ENCODE measurements at places on chromosomes 12 and 14.

DNA sequence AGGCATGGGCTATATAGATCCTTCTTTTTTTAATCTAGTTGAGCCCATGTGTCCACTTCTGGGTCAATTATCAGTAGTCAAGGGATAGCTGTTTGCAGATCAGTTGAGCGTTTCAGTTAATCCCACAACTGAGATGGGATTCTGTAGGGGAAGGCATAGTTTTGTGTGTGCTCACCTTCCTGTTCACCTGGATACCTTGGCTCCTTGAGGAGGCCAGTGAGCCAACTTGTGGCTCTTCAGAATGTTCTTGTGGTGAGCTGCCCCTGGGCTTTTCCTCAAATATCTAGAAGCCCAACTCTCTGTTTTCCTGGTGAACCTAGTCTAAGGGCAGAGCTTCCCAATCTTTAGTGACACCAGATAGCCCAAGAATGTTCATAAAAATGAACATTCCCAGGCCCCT is 302.9 kb upstream of the TBX3 start:
- DNase-seq: no peak

GRCh38 chr12:88360343-88360742 is 218.2 kb downstream of the TMTC3 start:
- DNase-seq: no peak

- DNase-seq: no peak
Observed at GRCh38 chr12:23525450-23526072, 423.9 kb downstream of the SOX5 start.

GRCh38 chr12:45355730-45356129 is 139.8 kb downstream of the ANO6 start:
- no peak for DNase-seq

GRCh38 chr12:10362325-10362724 is 27.5 kb downstream of the KLRK1 start:
- no peak for DNase-seq

DNA sequence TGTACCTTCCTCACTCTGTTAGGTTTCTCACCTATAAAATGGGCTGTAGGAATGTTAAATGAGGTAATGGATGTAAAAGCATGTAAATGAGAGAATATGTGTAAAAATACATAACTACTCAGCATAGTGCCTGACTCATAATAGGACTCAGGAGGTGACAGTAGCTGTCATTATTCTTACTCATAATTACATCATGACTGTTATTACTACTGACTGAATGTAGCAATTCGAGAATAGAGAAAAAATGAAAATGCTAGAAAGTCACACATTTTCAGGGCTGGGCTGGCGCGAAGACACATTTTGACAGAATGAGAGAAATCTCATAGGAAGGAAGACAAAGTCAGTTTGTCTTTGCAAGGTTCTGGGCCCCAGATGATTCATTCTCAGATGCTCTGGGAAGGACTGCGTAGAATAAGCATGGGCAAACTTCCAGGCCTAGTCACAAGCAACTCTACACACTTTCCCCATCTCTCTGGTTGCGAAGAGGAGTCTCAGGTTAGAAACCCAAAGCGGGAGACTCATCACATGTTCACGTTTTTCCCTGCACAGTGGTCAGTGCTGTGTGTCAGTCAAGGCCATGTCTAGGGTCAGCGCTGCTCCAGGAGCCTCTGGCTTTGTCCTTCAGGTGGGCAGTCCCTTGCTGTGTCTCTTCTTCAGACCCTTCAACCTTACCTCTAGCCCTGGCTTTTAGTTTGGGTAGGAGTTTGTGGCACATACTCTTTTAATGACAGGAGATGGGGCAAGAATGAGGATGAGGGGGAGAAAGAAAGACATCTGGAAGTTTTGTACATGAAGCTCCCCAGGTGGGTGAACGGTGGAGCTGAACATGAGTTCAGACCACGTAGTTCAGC is 8.4 kb downstream of the GPRC5A start:
- DNase-seq: no peak

DNA sequence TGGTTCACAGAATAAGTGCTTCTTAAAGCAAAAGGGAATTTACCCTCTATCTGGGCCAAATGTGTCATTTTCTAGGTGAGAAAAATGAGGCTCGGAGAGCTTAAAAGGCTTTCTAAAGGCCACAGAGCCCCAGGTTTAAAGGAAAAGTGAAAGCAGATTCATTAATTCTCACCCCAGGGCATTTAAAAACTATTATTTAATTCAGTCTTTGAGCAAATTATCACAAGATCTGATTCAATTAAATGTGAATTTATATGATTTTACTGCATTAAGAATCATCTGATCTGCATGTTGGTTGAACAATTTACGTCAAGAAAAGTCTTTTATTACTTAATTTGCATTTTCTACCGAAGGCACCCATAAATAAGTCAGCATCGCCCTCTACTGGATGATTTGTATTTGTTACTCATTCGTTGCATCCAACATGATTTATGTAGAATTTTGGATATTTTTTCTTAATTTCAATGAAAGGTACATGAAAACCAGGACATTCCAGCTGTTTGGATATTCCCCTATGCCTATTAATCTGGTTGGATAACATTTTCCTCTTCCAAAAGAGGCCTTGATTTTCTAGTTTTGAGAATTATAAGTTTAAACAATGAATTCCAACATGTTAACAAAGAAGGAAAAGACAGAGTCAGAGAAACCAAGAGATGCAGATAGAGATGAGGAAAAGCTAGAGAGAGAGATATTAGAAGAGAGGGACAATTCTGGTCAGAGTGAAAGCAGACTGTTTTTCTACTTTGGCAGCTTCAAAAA is 19.1 kb upstream of the DHRS7 start:
- DNase-seq: no peak

DNA sequence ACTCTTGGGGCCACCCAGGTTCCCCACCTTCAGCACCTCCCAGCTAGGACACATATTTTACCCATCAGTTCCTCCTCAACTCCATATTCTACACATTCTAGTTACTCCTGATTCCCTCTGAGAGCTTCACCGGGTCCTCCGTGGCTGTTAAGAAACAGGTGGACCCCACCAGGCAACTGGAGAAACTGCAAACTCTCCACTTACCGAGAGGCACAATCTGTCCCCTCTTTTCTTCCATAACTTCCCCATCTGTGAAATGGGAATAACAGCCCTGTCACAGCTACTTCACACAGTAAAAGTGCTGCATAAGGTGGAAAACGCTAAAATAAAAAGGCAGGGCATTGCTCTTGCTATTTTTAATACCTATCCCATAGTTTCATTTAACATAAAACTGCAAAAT is 1.5 kb downstream of the SLC7A8 start:
- DNase-seq: no peak

DNA sequence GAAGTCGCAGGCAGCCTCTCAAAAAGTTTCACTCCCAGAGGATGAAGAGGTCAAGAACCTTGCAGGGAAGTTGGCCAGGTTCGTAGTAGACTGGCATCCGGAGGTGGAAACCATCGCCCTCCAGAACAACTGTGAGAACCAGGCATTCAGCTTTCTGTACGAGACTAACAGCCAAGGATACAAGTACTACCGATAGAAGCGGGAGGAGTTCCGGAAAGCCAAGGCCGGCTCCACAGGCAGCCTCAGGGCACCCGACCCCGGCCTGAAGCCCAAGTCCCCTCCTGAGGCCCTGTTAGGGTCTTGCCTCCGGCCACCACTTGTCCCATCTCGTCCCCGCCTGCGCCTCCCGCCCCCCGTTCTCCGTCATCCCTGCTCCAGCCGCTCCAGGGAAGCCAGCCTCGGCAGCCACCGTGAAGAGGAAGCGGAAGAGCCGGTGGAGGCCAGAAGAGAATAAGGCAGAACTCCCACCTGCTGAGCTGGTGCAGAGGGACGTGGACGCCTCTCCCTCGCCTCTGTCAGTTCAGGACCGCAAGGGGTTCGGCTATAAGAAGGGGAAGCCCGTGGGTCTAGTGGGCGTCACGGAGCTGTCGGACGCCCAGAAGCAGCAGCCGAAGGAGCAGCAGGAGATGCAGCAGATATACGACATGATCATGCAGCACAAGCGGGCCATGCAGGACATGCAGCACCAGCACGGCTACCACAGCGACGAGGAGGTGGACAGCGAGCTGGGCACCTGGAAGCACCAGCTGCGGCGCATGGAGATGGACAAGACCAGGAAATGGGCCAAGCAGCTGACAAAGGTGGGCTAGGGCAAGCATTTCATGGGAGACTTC is 366.8 kb upstream of the ATXN7L3B start:
- no peak for DNase-seq

DNA sequence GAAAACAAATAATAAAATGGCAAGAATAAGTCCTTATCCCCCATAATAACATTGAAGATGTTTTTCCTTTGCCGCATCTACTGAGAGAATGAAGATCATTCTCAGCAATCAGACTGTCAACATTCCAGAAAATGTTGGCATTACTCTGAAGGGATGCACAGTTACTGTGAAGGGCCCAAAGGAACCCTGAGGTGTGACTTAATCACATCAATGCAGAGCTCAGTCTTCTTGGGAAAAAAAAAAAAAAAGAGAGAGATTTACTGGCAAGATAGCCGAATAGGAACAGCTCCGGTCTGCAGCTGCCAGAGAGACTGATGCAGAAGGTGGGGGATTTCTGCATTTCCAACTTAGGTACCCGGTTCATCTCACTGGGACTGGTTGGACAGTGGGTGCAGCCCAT is 41.3 kb upstream of the OR6J1 start:
- no peak for DNase-seq

GRCh38 chr12:117069101-117069797 is 30.0 kb downstream of the TESC start:
- DNase-seq: no peak

DNA sequence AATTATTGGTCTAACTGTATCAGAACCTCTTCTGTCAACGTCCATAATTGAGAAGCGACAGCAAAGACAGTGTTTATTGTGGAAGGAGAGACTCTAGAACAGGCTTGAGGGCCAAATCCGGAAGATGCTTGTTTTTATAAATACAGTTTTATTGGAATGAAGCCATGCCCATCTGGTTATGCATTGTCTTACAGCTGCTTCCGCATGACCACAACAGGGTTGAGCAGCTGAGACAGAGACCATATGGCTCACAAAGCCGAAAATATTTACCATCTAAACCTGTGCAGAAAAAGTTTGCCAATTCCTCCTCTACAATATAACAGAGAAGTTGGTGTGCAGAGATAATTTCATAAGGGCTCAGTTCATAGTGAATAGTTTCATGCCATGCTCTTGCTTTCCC is 24.5 kb downstream of the PRKAB1 start:
- no peak for DNase-seq

GRCh38 chr14:81990312-81990761 is 456.7 kb upstream of the SEL1L start:
- DNase-seq: no peak

DNA sequence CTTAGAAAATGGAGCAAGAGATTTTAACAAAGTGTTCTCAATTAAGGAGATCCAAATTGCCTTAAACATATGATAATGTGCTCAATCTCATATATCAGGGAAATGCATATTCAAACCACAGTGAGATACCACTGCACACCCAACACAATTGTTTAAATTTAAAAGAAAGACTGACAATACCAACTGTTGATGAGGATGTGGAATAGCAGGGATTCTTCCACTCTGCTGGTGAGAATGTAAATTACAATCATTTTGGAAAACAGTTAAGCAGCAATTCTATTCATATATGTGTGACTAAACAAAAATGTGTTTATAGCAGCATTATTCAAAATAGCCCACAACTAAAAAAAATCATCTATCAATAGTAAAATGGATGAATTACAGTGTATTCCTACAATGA is 144.2 kb downstream of the KICS2 start:
- DNase-seq: no peak

GRCh38 chr14:102927346-102927877 is 4.9 kb downstream of the AMN start:
- DNase-seq: no peak

DNA sequence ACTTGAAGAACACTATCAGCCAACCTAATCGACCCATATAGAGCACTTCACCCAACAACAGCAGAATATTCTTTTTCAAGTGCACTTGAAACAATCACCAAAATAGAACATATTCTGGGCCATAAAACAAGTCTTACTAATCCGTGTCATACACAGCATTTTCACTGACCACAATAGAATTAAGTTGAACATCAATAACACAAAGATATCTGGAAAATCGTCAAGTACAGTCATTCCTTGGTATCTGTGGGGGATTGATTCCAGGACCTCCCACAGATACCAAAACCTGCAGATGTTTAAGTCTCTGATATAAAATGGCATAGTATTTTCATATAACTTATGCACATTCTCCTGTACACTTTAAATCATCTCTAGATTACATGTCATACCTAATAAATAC is 295.7 kb downstream of the BCL11B start:
- DNase-seq: no peak

DNA sequence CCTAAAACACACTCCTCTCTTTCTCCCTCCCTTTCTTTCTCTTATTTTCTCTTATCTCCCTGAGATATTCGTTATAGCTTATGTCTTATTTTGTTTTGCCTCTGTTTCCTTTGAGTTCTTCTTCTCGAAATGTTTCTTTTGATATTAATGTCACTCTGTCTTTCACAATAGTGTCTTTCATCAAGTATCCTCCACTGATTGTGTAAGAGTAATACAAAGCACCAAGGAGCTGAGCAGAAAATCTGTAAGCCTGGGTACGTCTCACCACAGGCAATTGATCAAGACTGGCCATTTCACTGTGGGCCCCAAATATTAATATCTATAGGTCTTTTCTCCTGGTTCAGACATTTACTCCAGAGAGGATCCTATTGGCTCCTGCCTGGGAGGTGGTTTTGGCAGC is 4.8 kb upstream of the LYZ start:
- DNase-seq: no peak

DNA sequence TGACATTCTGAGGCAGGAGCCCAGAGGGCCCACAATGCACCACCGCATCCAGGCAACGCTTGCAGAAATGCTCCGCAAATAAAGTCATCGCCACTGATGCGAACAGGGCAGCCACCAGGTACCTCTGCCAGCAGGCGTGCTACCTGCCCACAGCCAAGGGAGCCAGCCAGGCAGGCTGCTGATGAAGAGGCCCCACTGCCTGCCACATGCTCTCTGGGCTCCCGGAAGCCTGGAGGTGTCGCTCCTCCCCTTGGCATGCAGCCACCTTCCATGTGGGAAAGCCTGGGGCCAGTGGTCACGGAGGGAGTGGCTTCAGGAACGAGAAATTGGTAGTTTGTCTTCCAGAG is 14.7 kb downstream of the GPR132 start:
- DNase-seq: no peak

DNA sequence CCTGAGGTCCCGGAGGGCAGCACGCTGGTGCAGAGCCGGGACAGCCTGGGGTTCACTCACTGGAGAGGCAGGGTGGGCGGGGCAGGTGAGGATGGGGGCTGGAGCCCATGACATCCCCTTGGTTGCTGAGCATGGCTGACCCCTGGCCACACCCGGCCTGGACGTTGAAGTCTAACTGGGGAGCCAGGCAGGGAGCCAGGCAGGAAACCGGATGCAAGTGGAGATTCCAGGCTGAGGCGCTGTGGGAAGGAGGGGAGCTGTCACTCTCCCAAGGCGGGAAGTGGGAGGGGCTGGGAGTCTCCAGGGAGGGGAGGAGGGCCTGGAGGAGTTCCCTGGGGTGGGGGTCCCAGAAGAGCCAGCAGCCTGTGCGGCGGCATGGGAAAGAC is 7.7 kb upstream of the INF2 start:
- no peak for DNase-seq

- DNase-seq: no peak
Observed at GRCh38 chr12:53176750-53177149, 3.8 kb upstream of the ZNF740 start.

- no peak for DNase-seq
Observed at GRCh38 chr12:54162741-54163140, 26.0 kb downstream of the SMUG1 start.

- no peak for DNase-seq
Observed at GRCh38 chr12:58143498-58143995, 202.2 kb downstream of the ATP23 start.

Measured in cortex of kidney (tissue), 1 donor.